Spinal cord (tissue), 10 donors: ENCODE measurements at places on chromosomes 3 and 15. TPM values are rescaled to one million over a fixed set of nuclear protein-coding genes. Genes with fewer than 3 reads are reported as not detected.

The CCRL2 gene
- 3.9 TPM for total RNA-seq

The PTPRG gene
- 106 TPM for total RNA-seq

The RCN2 gene
- total RNA-seq: 64.1 TPM

The ST3GAL6 gene
- total RNA-seq: 24.2 TPM

The RASGRF1 gene
- 22.0 TPM for total RNA-seq

The VILL gene
- total RNA-seq: 7.2 TPM

The CLDN16 gene
- 0.39 TPM for total RNA-seq

The SMCO1 gene
- total RNA-seq: not detected

The PODXL2 gene
- total RNA-seq: 73.4 TPM

The SLC22A13 gene
- 0.50 TPM for total RNA-seq

The RLBP1 gene
- 3.6 TPM for total RNA-seq

The EAF2 gene
- 18.5 TPM for total RNA-seq

The REC114 gene
- total RNA-seq: not detected

The KCNMB3 gene
- total RNA-seq: 3.2 TPM

The TOP2B gene
- total RNA-seq: 211 TPM

The RNF123 gene
- total RNA-seq: 24.8 TPM

The ZDHHC23 gene
- total RNA-seq: 7.8 TPM

The EXD1 gene
- total RNA-seq: not detected

The TM4SF1 gene
- total RNA-seq: 110 TPM

The ARIH1 gene
- 73.8 TPM for total RNA-seq

The A4GNT gene
- total RNA-seq: not detected

The CPN2 gene
- total RNA-seq: not detected

The DGKG gene
- total RNA-seq: 20.6 TPM

The SNTN gene
- 0.50 TPM for total RNA-seq

The RMDN3 gene
- 30.6 TPM for total RNA-seq

The TRAIP gene
- total RNA-seq: 2.4 TPM

The SENP8 gene
- total RNA-seq: 6.4 TPM

The RBP2 gene
- not detected for total RNA-seq

The SLC2A2 gene
- total RNA-seq: not detected

The HTR3E gene
- not detected for total RNA-seq

The RARB gene
- total RNA-seq: 42.4 TPM

The ILDR1 gene
- total RNA-seq: not detected

The DUOXA2 gene
- total RNA-seq: not detected

The FETUB gene
- not detected for total RNA-seq

The C3orf62 gene
- 6.1 TPM for total RNA-seq

The SLC22A14 gene
- 0.28 TPM for total RNA-seq

The KIF7 gene
- total RNA-seq: 5.4 TPM

The POC1A gene
- total RNA-seq: 5.0 TPM

The KLHL24 gene
- 71.9 TPM for total RNA-seq

The ACOX2 gene
- 33.3 TPM for total RNA-seq

The CAPN3 gene
- total RNA-seq: 34.6 TPM
